ENCODE measurements at places on chromosomes 16 and 17. TPM values are rescaled to one million over a fixed set of nuclear protein-coding genes. Genes with fewer than 3 reads are reported as not detected.
A peak's percentile ranks its signal among the peaks of the same experiment; 100 is the strongest.

GRCh38 chr16:89033304-89033703 lies 56.3 kb upstream of the CBFA2T3 start:
- peak; percentile 37 for DNase-seq

- DNase-seq: no peak
These were observed 91.8 kb upstream of the CLEC18A start for GRCh38 chr16:69859105-69859989.

- DNase-seq: peak; percentile 89
These were observed 2.9 kb upstream of the PGS1 start for GRCh38 chr17:78375401-78376151.

DNA sequence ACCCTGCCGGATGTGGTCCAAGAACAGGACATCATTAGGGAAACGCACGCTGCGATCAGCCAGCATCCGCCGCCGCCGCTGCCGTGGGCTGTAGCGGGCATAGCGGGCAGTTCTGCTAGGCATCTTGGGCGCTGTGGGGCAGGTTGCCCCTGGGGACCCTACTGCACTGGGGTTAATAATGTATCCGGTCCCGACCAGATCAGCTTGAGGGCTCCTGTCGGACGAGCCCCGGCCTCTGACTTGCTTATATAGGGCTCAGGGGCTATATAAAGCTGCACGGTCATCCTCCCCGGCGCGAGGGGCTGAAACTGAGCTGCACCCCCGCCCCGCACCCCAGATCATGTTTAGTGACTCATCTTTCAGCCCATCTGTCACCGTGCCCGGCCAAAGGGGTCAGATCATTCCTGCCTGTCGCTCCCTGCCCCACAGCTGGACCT lies at the start of gene PPP1R27:
PPP1R27 (minus strand) TSS at position 220 of the 437 bp plus-strand sequence; CDS start at position 123, 97 bp downstream.
- no peak for DNase-seq

DNA sequence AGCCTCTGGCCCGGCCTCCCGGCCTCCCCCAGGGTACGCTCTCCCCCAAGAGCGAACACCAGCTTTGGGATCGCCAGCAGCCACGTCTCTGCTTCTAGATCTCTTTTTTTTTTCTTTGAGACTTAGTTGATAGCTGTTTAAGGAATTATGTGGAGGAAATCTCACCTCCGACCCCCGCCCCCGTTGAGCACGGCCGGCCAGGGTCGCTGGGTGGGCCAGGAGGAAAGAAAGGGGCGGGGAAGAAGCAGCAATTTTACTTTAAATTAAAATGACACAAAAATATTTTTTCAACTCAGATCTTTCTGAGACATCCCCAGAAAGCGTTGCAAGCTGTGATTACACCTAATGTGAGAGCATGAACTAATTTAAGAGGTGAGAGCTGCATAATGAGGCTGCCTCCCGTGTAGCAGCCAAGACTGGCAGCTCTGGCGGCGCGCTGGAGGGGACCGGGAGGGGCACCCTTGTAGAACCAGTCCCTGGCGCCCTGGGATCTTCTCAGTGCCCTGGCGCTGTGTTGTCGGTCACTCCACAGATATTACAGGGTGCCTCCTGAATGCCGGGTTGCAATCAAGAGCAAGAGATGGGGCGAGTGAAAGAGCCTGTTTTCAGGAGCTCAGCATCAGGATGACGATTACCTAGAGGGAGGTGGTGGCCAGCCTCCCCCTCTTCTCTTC lies 1.9 kb upstream of the CBLN1 start:
- no peak for DNase-seq

DNA sequence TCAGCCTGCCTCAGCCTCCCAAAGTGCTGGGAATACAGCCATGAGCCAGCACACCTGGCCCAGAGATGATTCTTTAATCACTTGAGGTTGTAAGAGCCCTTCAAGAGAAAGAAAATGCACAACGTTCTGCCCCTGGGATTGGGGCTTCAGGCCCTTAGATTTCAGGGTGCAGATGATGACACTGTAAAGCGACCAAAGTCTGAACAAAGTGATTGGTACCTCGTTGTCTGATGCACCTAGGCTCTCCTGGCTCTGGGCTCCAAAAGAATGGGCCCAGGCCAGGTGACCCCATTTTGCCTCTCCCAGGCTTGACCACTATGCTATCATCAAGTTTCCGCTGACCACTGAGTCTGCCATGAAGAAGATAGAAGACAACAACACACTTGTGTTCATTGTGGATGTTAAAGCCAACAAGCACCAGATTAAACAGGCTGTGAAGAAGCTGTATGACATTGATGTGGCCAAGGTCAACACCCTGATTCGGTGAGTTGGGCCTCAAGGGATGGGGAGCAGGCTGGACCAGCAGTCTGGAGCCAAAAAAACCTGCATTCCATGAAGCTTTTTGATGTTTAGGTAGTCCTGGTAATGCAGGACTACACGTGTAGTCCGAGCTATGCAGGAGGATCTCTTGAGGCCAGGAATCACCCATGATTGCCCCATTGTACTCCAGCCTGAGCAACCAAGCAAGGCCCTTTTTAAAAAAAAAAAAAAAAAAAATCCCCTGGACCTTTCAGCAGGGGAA lies 2.8 kb downstream of the RPL23A start:
- no peak for DNase-seq

- DNase-seq: no peak
These were observed 58.3 kb downstream of the SRCIN1 start for GRCh38 chr17:38547444-38547843.

GRCh38 chr16:49914657-49915056 lies 58.7 kb upstream of the ZNF423 start:
- DNase-seq: no peak

DNA sequence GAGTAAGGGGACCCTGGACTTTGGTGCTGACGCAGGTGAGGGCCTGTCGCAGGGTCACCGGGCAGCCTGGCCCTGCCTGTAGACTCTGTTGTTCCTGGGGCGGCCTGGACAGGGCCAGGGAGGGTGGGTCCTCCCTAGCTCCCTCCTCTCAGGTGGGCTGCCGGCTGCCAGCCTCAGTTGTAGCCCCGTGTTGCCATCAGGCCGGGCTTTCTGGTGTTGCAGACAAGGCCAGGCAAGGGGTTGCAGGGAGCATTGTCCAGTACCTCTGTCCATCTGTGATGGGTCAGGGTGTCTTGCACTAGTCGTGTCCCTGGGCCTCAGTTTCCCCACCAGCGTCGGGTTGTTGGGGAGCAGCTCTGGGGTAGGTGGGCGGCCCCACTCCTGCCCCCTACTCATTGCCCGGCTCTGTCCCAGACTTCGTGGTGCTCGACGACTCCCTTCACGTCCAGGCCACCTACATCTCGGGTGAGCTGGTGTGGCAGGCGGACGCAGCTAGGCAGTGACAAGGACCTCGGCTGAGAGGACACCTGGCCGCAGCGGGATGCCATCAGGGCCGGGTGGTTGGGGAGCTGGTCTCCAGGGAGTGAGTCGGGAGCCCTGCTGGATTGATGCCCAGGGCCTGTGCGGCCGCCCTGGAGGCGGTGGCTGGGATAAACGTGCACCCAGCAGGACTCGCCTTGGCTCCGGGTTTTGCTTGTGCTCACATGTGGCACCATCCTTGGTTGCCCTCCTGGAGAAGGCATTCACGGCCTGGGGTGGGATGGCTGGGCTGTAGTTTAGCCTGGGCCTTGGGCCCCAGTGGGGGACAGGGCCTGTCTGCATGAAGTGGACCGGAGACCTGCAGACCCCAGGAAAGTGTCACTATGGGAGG lies 1.9 kb downstream of the CEMP1 start:
- DNase-seq: no peak

DNA sequence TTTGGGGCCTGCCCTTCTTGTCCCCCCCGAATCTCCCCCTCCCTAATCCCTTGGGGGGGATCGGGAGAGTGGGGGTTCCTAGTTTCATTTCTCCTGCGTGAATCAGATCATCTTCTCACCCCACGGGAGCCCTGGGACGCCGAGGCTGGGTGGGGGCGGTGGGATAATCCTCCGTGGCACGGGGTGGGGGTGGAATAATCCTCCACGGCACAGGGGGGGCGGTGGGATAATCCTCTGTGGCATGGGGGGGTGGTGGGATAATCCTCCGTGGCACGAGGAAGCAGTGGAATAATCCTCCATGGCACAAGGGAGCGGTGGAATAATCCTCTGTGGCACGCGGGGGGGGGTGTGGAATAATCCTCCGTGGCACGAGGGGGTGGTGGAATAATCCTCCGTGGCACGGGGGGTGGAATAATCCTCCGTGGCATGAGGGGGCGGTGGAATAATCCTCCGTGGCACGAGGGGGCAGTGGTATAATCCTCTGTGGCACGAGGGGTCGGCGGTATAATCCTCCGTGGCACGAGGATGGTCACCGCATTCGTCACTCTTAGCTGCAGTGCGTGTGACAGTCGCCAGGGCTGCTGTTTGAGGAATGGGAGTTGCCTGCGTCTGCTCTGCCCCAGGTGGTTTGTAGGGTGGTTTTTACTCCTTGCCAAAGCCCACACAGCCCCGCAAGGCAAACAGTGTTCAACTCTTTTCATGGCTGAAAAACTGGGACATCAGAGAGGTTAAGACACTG lies 156.9 kb downstream of the LAT start:
- DNase-seq: peak; percentile 72

DNA sequence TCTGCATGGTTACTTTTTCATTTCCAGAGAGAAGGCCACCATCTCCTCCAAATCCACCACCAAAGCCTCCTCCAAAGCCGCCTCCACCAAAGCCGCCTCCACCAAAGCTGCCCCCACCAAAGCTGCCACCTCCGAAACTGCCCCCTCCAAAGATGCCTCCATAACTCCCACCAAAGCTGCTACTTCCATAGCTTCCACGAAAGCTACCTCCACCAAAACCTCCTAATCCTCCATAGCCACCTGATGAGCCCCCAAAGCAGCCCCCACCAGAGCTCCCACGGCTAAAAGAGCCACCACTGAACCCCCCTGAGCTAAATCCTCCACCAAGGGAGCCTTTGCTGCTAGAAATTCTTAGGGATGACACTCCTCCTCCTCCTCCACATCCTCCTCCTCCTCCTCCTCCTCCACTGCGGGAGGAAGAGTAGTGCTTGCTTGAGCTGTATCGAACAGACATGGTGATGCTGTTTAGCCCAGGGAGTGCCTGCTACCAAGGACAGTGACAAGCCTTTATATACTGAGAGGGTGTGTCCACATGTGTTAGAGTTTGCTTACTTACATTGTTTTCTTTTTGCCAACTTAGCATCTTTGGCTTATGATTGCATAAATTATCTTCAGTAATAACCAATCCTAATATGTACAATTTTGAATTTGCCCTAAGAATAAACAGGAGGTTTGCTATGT lies at the start of gene KRT10:
KRT10 (minus strand) TSS at position 483 of the 681 bp plus-strand sequence; CDS start at position 454, 29 bp downstream.
- no peak for DNase-seq

GRCh38 chr17:61000911-61001310 lies 323.3 kb downstream of the BCAS3 start:
- no peak for DNase-seq

DNA sequence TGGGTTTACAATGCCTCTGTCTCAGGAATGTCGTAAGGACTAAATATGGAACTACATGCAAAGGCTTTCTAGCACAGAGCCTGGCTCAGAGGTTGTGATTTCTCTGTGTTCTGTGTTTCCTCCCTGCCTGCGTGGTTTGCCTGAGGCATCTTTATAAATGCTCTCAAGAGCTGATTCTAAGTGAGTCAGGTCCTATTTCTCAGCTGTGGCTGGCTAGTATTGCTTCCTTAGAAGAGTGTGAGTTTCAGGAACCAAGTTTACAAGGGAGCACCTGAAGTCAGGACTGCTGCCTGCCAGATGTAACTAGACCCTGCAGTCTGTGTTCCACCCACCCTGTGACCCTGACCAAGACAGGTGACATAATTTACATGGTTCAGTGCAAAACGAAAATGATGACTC lies 8.0 kb upstream of the CCL1 start:
- no peak for DNase-seq

DNA sequence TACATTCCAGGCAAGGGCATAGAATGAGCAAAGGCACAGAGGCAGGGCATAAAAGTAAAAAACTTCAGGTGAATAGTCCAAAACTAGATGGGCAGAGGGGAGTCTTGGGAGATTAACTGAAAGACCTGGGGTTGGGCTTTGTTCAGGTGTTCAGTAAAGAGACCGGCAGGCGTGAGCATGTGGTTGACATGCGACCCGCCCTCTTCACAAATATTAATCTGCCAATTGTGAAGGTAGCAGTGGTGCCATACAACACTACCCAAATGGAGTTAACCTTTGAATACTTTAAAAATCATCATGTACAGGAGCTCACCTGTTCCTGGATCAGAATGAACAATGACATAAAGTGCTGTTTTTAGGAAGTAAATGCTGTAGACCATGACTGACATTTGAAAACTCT lies 225.5 kb downstream of the LGALS9B start:
- no peak for DNase-seq

IGF2BP1 gene
- total RNA-seq: not detected

SCGB1C2 gene
- total RNA-seq: not detected

DOC2A gene
- total RNA-seq: 0.23 TPM

C17orf67 gene
- total RNA-seq: 3.3 TPM

TIMP2 gene
- total RNA-seq: 732 TPM

BORCS6 gene
- total RNA-seq: 8.0 TPM

PIK3R6 gene
- total RNA-seq: 3.5 TPM
